ENCODE measurements at places on chromosomes 11 and 22.

- ATAC-seq, result no peak
Measured at GRCh38 chr11:8713760-8714454, 31.3 kb downstream of the RPL27A start.

DNA sequence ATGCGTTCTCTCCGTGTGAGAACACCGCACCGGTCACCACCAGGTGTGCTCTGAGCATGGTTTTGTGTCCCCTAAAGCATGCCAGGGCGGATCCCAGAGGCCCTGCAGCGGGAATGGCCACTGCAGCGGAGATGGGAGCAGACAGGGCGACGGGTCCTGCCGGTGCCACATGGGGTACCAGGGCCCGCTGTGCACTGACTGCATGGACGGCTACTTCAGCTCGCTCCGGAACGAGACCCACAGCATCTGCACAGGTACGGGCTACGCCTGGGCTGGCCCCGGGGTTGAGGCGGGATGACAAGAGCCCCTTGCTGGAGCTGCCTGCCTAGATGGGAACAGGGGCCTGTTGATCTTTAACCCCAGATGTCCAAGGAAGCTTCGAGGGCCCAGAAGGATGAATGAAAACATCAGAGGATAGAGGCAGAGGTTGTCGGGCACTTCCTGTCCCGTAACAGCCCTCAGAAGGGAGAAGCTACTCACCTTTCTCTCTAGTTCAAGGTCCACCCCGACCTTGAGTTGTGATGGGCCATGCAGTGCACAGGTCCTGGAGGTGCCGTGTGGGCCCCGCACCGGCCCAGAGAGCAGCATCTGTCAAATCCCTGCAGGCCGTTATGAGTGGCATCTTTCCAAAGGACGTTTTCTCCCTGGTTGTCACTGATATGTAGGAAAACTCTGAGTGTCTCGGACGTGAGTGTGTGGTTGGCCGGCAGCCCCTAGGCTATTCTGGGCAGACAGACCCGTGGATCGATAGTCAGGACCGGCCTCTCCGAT, 3.3 kb downstream of the CRELD2 start:
- ATAC-seq, result no peak

- ATAC-seq, result no peak
Measured at GRCh38 chr11:105226091-105226490, 86.5 kb upstream of the CARD18 start.

- ATAC-seq, result no peak
Measured at GRCh38 chr11:8828580-8829361, 82.2 kb upstream of the AKIP1 start.

- ATAC-seq, result no peak
Measured at GRCh38 chr11:15127341-15127740, 12.6 kb downstream of the INSC start.

- no peak for ATAC-seq
Measured at GRCh38 chr22:45793892-45794291, 122.3 kb downstream of the ATXN10 start.
